ENCODE measurements at places on chromosomes 3 and 15.
A peak's percentile ranks its signal among the peaks of the same experiment; 100 is the strongest.

DNA sequence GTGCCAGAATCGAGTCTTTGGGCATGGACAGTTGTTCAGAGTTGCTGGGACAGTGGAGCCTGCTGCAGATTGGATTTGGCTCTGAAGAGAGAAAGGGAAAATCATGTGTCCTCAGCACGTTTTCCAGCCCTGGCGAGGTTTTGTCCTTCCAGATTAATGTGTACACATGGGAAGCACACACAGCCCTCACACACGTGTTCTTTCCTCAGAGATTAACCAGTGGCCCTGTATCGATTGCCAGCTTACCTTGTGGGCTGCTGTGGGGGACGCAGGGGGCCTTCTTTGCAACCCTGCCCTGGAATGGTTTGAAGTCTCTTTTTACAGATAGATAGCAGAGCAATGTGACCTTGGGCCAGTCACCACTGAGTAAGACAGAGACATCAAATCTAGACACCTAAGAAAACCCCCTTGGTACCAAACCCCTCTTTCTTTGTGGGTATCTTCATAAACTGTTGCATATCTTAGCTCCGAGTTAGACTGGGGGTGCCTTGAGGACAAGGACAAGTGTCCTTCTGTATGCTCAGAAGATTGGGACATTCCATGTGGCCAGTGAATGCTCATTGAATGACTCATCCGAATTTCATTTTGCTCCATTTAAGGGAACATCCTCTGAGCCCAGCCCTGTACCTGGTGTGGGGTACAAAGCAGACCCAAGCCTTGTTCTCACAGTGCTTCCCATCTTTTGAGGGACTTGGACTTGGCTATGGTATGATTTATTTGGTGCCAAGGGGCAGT, 48.0 kb downstream of the SMAD6 start:
- no peaks in the 10 kb centered on the region for H3K27me3 ChIP-seq
- DNase-seq = no peak
- no peak overlapping the region for H3K27ac ChIP-seq
- peaks cover 21% of the 10 kb centered on the region for H3K4me1 ChIP-seq
- H3K4me3 ChIP-seq = no peak overlapping the region
- H3K36me3 ChIP-seq = no peaks in the 10 kb centered on the region

- peak; percentile 55 for DNase-seq
- H3K27ac ChIP-seq = no peak within 1 kb of the TSS
Measured at GRCh38 chr15:48177766-48178647, at the start of gene MYEF2. MYEF2 (minus strand) TSS chr15:48178295; CDS start chr15:48178237, 58 bp downstream.

GRCh38 chr3:151901644-151902285, 28.3 kb downstream of the SUCNR1 start:
- H3K4me1 ChIP-seq = no peaks in the 10 kb centered on the region
- no peaks in the 10 kb centered on the region for H3K36me3 ChIP-seq
- no peak for DNase-seq
- peaks cover 3% of the 10 kb centered on the region for H3K27me3 ChIP-seq
- H3K27ac ChIP-seq = no peak overlapping the region

DNA sequence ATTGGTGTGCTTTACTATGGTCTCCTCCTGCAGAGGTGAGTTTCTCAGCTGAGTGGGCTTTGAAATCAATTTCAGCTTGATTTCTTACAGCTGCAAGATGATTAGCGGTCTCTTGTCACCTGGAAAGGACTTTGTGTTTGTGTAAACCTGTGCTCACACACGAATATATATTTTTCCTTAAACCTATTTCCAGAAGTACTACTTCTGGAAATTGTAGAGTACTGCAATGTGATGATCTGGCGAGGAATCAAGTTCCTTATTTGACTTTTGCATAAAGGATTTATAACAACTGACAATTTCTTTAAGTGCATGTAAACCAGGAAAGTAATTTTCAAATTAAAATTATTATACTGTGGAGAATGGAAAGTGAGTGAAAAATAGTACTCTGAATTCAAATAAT, 2.1 kb downstream of the MCTP2 start:
- peaks cover 6% of the 10 kb centered on the region for H3K27me3 ChIP-seq
- H3K36me3 ChIP-seq = no peaks in the 10 kb centered on the region
- DNase-seq = no peak
- H3K4me1 ChIP-seq = no peaks in the 10 kb centered on the region
- H3K4me3 ChIP-seq = no peak overlapping the region

DNA sequence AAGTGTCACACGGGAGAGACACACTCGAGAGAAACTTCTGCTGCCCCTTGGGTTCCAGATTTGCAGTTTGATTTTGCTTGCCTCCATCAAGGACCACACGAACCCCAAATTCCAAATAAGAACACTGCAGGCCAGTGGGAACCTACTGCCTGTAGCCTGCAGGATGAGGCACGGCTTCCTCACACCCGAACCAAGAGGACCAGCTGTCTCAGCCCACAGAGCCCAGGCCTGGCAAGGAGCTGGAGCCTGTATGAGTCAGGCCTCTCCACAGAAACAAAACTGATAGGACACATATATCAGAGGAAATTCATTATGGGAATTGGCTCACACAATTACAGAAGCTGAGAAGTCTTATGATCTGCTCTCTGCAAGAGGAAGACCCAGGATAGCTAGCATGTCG, 188.1 kb upstream of the NSMCE3 start:
- no peaks in the 10 kb centered on the region for H3K4me1 ChIP-seq
- H3K4me3 ChIP-seq = no peak overlapping the region
- no peaks in the 10 kb centered on the region for H3K27me3 ChIP-seq
- DNase-seq = no peak
- H3K27ac ChIP-seq = no peak overlapping the region
- H3K36me3 ChIP-seq = no peaks in the 10 kb centered on the region

DNA sequence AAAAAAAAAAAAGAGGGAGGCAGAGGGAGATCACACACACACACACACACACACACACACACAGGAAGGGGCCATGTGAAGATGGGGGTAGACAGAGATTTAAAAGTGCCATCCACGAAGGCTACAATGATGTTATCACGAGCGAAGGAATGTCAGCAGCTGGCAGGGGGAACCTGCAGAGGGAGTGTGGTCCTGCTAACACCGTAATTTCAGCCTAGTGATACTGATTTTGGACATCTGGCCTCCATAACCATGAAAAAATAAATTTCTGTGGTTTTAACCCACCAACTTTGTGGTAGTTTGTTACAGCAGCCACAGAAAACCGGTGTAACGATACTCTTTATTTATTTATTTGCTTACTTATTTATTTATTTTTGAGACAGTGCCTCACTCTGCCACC, 76.0 kb downstream of the TMCO5A start:
- DNase-seq = no peak
- no peaks in the 10 kb centered on the region for H3K27me3 ChIP-seq
- no peaks in the 10 kb centered on the region for H3K36me3 ChIP-seq
- no peak overlapping the region for H3K4me3 ChIP-seq
- H3K27ac ChIP-seq = no peak overlapping the region
- peaks cover 1% of the 10 kb centered on the region for H3K4me1 ChIP-seq

GRCh38 chr3:128996726-128997125, 2.9 kb upstream of the CFAP92 start:
- DNase-seq = no peak
- H3K4me3 ChIP-seq = no peak overlapping the region
- H3K27me3 ChIP-seq = peaks cover 28% of the 10 kb centered on the region
- no peaks in the 10 kb centered on the region for H3K36me3 ChIP-seq

GRCh38 chr3:76631251-76631650, 408.6 kb upstream of the ROBO2 start:
- no peak for DNase-seq
- no peaks in the 10 kb centered on the region for H3K36me3 ChIP-seq

GRCh38 chr3:13023971-13024764, 49.1 kb downstream of the IQSEC1 start:
- H3K27ac ChIP-seq = no peak overlapping the region
- no peak overlapping the region for H3K4me3 ChIP-seq
- DNase-seq = no peak
- H3K27me3 ChIP-seq = no peaks in the 10 kb centered on the region

DNA sequence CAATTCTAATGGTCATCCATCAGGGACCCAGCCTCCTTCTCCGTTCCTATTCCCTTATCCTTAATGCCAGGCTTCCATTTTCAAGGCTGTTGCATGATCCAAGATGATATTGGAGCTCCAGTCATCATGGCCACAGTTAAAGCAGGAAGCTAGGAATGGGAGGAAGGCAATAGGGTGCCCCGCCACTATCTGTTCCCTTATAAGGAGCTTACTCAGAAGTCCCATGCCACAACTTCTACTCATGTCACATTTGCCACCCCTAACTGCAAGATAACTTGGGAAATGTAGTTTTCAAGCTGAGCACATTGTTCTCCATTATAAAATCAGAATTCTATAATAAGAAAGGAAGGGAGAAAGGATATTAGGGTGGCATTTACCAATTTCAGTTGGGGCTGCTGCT, 38.6 kb upstream of the SPSB4 start:
- no peak for DNase-seq
- H3K4me1 ChIP-seq = no peaks in the 10 kb centered on the region
- no peaks in the 10 kb centered on the region for H3K27me3 ChIP-seq
- H3K4me3 ChIP-seq = no peak overlapping the region
- H3K36me3 ChIP-seq = no peaks in the 10 kb centered on the region

DNA sequence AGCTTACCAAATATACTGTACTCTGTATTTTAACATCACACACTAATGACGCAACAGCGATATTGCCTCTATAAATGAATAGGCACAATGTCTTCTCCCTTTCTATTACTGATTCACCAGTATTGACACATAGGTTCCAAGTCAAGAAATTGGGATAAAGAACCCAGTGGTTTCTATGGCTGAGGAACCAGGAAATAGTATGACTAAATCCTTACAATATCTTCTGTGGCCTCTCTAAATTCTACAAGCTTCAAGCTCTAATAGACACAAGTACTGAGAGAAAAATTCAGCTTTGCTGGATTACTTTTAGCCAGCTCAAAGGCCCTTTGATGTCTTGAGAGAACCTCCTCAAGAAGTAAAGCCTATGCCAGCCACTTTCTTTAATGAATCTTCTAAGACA, 162.5 kb downstream of the DPH6 start:
- H3K36me3 ChIP-seq = no peaks in the 10 kb centered on the region
- no peaks in the 10 kb centered on the region for H3K4me1 ChIP-seq
- no peak overlapping the region for H3K27ac ChIP-seq
- no peaks in the 10 kb centered on the region for H3K27me3 ChIP-seq
- H3K4me3 ChIP-seq = no peak overlapping the region

DNA sequence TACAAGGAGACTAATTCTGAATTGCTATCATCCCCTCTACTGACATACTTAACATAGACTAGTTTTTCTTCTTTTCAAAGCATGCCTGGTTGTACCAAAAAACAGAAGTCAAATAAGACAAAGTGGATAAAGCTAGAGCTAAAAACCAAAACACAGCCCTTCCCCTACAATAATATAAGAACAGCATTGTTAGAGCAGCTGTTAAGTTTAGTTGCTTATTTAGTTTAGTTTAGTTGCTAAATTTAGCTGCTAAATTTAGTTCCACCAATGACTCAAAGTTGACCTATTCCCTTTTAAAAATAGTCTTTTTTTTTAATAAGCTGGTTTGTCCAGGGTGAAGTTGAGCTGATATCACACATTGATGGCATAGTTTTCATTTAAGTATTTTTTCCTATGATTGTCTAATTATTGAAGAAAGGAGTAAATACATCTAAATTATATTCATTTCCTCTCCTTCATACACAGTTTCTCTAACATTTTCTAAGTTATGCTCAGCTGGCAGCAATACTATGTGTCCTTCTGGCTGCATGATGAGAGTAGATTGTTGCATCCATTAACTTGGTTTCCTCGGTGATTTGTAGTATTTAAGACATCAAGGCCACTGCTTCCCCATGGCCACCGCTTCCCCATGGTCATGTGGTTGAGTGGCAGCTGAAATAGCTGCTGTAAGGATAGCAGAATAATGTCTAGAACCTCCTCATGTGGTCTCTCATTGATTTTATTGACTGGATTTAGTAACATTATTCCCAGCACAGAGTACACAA, 718.6 kb upstream of the NECTIN3 start:
- no peaks in the 10 kb centered on the region for H3K4me1 ChIP-seq
- DNase-seq = no peak
- no peaks in the 10 kb centered on the region for H3K36me3 ChIP-seq
- no peaks in the 10 kb centered on the region for H3K27me3 ChIP-seq
- H3K27ac ChIP-seq = no peak overlapping the region

DNA sequence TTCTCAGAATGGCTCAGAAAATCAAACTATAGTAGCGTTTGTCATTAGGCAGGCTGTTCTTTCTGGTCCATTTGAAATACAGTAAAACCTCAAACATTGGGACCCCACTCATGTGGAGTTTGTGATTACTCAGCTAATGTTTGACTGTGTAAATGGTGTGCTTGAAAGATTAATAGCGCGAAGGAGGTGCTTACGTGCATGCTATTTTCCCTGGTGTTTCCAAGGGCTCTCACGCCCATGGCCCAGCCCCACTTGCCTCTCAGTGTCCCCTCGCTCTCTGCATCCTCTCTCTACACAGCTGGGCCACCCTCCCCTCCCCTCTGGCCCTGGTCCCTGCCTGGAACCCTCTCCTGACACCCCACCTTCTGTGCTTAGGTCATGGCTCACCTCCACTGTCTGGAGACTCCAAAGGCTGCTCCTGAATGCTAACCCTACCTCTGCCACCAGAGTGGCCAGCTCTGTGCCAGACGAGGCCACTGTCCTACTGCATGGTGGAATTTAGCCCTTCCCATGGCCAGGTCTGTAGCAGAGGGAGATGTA, 194.2 kb downstream of the PLCL2 start:
- H3K36me3 ChIP-seq = no peaks in the 10 kb centered on the region
- no peaks in the 10 kb centered on the region for H3K27me3 ChIP-seq
- H3K27ac ChIP-seq = no peak overlapping the region
- no peak for DNase-seq

DNA sequence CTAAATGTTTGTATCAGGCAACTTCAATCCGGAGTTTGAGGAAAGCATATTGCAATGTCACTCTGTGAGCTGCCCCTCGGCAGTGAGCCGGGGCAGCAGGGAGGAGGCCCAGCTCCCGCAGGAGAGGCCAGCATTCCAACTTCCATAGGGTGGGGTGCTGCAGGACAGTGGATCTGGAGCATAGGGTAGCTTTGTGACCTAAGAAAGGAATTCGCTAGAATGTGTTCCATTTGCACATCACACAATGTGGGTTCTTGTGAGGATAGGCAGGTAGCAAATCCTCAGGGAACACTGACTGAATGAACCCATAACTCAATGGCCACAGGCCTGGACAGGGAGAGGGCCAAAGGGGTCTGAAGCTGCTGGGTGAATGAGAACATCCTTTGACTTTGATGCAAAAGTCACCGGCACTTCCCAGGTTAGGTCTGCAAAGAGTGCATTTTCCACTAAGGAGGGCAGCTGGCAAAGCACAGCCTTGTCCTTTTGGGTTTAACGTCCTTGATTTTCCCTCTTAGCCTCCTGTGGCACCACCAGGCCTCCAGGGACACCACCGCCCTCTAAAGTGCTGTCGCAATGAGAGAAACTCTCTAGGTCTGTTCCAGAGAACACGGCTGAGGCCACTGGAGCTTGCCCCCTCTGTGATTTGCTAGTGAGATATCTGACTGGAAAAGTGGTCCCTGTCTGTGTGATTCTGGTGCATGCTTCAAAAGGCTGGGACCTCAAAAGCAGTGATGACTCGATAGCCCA, 36.2 kb downstream of the GABRB3 start:
- H3K27me3 ChIP-seq = no peaks in the 10 kb centered on the region
- peaks cover 2% of the 10 kb centered on the region for H3K4me1 ChIP-seq
- no peak for DNase-seq

All from iPS DF 6.9 (cell line).